ENCODE measurements at places on chromosomes 1 and 21.
A peak's percentile ranks its signal among the peaks of the same experiment; 100 is the strongest.

DNA sequence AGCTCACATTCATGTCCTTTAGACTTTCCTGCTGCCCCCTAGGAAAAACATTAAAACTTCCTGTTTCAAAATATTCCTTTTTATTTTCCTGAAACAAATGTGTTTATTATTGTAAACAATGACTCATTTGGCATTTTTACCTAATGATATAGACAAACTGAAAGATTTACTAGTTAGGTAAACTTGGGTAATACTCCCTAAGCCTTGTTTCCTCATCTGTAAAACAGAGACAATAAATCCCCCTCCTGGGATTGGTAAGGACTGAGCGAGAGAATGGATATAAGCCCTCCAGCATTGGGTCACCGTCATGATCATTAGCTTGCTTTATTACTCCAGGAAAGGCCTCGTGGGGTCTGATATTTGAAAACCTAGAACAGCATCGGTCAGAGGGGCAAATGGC lies 59.8 kb downstream of the LPAR3 start:
- no peak for DNase-seq

- DNase-seq = no peak
Measured at GRCh38 chr1:25484096-25484495, 53.4 kb downstream of the MACO1 start.

DNA sequence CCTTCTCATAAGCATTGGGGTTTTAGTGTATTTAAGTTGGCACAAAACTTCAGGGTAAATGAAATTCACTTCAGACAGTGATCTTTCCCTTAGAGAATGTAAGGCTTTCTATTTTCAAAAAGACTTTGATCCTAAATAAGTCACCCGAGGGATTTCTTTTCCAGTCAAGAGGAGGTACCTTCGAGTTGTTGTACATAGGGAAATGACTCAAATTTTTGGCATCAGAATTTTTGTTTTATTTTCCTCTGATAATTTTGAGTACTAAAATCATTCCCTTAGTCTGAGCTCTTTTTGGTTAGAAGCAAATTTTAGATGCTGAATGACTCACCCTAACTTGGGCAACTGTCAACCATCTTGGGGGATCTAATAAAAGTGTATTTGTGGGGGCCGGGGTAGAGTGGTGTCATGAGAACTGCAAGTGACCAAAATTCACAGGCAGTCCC lies 193.9 kb downstream of the DHRS3 start:
- peak; percentile 65 for DNase-seq

DNA sequence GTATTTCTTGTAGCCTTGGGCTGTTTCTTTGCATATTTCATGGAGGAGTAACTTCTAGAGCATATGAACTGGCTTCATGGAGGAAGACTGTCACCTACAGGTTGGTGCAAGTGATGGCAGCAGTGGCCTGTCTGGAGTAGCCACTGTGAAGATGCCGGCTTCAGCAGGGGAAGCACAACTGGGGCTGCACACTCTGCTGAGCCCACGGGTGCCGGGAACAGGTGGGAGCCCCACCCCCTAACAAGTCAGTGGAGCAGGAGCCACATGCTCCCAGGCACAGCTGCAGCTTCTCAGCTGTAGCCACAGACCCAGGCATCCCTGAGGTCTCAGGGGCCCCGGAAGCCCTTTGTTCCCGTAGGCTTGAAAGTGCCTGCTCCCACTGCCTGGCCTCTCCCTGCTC lies 43.2 kb upstream of the C1orf185 start:
- DNase-seq = no peak

GRCh38 chr1:153608742-153609584 lies 4.0 kb downstream of the S100A16 start:
- DNase-seq = peak; percentile 82

DNA sequence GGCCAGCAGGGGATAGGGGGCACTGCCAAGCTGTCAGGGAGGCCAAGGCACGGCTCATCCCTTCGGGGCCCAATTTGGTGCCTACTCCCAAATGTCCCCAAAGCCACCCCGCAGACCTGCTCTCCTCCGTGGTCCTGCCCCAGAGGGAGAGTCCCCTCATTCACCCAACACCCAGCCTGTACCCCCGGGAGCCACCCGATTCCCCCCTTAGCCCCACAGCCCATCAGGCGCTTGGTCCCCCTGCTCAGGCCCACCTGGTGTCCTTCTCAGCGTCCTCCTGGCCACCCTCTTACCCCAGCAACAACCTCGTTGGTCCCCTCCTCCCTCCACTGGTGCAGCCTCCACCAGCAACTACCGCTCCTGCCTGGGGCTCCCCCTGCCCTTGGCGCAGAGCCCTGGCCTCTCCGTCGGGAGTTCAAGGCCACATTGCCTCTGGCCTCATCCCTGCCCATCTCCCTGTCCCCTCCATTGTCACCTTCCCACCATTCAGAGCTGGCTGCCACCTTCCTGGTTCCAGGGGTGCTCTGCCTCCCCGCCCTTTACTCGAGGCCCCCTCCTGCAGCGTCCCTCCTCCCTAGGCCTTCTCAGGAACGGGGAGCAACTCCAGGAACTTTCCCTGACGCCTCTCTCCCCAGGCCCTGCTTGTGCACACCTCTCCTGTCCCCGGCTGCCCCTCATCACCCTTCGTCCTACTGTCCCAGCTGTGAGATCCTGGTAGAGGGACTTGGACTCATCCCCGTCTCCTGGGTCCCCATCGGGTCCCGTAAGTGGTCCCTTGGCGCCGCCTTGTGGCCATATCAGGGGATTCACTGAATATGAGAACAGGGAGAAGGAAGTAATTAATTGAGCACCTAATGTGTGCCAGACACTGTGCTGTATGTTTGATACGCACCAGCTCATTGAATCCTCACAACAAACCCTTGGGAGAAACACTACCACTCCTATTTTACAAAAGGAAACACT lies 73.9 kb downstream of the RAP1GAP start:
- no peak for DNase-seq

DNA sequence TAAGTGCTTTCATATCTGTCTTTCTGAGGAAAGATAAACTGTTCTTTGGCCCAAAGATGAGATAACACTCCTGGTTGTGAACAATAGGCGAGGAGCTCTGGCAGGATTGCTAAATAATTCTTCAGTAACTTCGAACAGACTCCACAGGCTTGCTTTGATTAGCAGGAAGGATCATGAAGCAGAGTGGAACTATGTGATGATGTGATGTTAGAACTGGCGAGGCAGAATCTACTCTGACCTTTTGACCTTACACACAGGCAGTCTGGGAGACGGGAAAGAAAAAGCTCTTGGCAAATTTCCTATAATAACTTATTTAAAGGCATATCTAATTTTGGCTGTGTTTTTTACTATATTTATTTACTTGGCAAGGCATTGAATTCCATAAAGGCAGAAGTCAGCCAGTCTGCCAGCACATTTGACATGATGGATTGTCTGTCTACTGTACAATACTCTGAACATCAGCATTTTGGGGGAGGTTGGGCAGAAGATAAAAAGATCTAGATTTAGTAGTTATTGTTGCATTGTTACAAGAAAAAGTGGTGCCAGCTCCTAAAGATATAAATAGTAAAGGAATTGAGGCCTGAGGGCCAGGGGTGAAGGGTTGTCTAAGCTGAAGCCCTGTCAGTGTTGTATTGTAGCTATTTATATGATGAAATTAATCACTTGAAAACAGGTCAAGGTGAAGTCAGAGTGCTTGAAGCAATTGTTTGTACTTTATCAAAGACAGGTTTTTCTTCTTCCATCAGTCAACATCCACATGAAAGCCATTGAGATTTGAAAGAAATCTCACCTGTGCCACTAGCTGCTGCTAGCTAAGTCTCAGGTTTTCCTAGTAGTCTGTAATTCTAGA lies 708.8 kb downstream of the LTN1 start:
- DNase-seq = peak; percentile 89

DNA sequence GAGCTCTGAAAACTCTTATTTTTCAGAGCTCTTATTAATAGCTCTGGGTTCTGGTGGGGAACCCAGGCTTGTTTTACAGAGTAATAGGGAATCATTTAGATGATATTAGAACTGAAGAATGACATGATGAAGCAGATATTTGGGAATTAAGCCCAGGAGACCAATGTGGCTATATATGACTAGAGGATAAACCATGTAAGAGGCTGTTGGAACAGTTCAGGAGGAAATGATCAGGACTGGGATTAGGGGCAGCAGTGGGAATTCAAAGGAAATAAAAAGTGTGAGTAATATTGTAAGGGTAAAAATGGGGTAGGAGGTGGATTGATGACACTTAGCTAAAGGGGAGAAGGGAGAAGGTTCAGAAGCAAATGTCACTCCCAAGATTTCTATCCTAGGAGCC lies 58.6 kb downstream of the GIPC2 start:
- DNase-seq = no peak

- DNase-seq = no peak
Measured at GRCh38 chr1:119968068-119968492, 71.8 kb upstream of the ADAM30 start.

GRCh38 chr1:10648689-10649516 lies 147.5 kb downstream of the CASZ1 start:
- no peak for DNase-seq

DNA sequence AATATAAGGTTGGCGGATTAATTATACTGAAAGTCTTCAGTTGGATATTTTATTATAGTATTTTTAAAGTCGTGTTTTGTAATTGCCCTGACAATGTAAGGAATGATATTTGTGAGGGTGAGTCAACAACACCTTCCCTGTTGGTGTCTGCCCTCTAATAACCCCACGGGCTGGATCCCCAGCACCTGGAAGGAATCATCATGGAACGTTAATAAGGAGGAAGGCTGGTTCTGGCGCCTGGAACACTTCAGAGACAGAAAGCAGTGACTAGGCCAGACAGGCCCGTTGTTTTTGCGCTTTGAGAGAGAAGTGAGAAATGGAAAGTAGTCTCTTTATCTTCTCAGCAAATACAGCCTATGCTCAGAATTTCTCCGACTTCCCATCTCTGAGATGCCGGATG lies 31.6 kb downstream of the TEX35 start:
- DNase-seq = no peak

DNA sequence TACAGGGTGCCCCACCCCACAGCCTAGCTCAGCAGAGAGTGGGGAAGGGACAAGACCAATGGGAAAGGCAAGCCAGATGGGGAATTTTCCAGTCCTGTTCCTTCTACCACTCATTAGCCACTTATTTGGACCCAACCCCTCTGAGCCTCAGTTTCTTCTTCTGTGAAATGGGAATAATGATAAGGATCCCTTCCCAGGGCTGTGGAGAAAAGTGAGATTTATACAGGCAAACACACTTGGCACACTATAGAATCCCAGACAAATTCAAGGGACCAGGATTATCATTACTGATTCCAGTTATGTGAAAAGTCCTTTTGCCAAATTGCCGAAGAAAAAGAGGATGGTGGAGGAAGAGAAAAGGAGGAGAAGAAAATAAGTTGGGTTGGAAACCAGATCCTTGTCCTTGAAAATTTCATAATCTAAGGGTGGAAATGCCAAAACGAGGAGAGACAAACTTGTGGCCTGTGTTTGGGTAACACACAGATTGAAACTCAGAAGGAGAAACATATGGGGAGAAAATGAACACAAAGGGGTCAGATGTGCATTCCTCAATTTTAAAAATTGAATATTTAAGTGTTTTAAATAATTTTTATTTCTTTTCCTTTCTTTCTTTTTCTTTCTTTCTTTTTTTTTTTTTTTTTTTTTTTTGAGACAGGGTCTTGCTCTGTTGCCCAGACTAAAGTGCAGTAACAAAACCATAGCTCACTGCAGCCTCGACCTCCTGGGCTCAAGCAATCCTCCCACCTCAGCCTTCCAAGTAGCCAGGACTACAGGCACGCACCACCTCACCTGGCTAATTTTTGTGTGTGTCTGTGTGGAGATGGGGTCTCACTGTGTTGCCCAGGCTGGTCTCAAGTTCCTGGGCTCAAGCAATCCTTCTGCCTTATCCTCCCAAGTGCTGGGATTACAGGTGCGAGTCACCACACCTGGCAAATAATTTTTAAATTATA lies 9.6 kb downstream of the CAPN2 start:
- DNase-seq = no peak

- no peak for DNase-seq
Measured at GRCh38 chr1:186792870-186793581, 35.7 kb upstream of the PLA2G4A start.

DNA sequence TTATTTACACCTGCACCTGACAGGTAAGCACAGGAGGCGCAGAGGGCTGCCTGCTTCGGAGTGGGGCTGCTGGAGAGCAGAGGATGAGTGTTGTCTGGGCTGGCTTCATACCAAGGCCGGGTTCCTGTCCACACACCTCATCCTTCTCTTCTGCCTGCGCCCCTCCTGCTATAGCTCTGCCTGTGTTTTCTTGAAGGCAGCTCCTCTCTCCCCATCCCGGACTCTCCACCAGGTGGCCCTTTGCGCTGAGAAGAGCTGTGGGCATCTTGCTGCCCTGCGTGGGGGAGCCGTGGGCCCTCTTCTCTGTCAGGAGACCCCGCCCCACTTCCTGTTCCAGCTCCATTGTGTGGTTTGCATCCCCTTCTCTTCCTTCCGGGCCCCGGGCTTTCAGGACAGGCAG lies 35.0 kb downstream of the ARHGEF10L start:
- no peak for DNase-seq

- no peak for DNase-seq
Measured at GRCh38 chr1:24921938-24922662, 8.0 kb downstream of the RUNX3 start.

DNA sequence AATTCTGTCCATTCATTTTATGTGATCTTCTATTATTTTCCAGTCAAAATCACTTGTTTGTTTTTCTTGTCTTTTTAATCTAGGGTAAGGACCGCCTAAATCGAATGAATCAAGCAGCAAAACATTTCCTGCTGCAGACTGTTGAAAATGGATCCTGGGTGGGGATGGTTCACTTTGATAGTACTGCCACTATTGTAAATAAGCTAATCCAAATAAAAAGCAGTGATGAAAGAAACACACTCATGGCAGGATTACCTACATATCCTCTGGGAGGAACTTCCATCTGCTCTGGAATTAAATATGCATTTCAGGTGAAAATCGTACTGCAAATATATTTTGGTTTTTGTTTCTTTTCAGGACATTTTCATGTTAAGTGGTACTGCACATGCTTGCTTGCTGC lies 20.5 kb downstream of the CLCA4 start:
- DNase-seq = no peak

DNA sequence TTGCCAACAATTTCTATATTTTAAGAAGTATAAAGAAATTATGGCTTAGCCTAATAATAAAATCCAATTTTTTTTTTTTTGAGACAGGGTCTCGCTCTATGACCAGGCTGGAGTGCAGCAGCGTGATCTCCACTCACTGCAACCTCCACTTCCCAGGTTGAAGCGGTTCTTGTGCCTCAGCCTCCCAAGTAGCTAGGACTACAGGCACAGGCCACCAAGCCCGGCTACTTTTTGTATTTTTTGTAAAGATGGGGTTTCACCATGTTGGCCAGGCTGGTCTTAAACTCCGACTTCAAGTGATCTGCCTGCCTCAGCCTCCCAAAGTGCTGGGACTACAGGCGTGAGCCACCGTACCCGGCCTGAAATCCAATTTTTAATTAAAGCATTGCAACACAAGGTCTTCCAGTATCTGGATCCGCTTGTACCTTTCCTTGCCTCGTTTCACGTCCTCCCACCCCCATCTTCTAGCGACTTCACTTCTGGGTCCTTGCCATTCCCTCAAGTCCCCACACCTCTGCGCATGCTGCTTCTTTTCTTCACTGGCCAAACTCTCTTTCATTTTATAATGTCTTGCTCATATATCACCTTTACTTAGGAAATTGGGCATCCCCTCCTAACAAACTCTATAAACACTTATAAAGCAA lies 2.3 kb downstream of the FUBP1 start:
- no peak for DNase-seq

GRCh38 chr1:110686188-110686587 lies 11.4 kb upstream of the KCNA3 start:
- no peak for DNase-seq

Data from GM04503 (cell line).